ENCODE measurements at places on chromosomes 3 and 15. TPM values are rescaled to one million over a fixed set of nuclear protein-coding genes. Genes with fewer than 3 reads are reported as not detected.
A peak's percentile ranks its signal among the peaks of the same experiment; 100 is the strongest.

DNA sequence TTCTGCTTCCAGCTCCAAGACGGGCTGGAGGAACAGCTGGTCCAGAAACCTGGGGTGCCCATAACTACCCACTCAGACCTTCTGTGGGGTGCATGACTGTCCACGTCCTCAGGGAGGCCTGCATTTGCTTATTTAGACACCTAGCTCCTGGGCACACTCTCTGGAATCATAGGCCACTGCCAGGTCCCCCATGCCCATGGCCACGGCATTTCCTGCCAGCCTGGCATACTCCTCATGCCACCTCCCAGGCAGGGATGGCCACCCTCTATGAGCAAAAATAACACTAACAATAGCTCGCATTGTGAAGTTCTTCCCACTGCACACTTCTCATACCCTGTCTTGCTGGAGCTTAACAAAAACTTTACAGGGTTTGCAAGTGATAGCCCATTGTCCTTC lies 166.9 kb upstream of the TPM1 start:
- no peaks in the 10 kb centered on the region for H3K27me3 ChIP-seq
- no peak overlapping the region for H3K4me3 ChIP-seq
- H3K27ac ChIP-seq: no peak overlapping the region
- no peaks in the 10 kb centered on the region for H3K4me1 ChIP-seq

GRCh38 chr3:97269202-97269601 lies 454.8 kb downstream of the EPHA6 start:
- DNase-seq: no peak
- no peak overlapping the region for H3K27ac ChIP-seq
- no peak overlapping the region for H3K4me3 ChIP-seq

- H3K36me3 ChIP-seq: no peaks in the 10 kb centered on the region
- H3K4me3 ChIP-seq: no peak overlapping the region
- H3K27ac ChIP-seq: no peak overlapping the region
- no peaks in the 10 kb centered on the region for H3K27me3 ChIP-seq
- H3K4me1 ChIP-seq: no peaks in the 10 kb centered on the region
- DNase-seq: no peak
Observed at GRCh38 chr15:32763295-32763694, 45.5 kb downstream of the GREM1 start.

GRCh38 chr15:39488516-39488915 lies 92.4 kb upstream of the THBS1 start:
- no peaks in the 10 kb centered on the region for H3K36me3 ChIP-seq
- no peak overlapping the region for H3K4me3 ChIP-seq
- no peak for DNase-seq
- no peak overlapping the region for H3K27ac ChIP-seq
- no peaks in the 10 kb centered on the region for H3K27me3 ChIP-seq

- H3K4me3 ChIP-seq: no peak overlapping the region
- no peaks in the 10 kb centered on the region for H3K27me3 ChIP-seq
- no peak for DNase-seq
- no peaks in the 10 kb centered on the region for H3K4me1 ChIP-seq
- H3K27ac ChIP-seq: no peak overlapping the region
Observed at GRCh38 chr3:31573036-31573779, 40.5 kb downstream of the STT3B start.

GRCh38 chr3:146521394-146521793 lies 23.0 kb downstream of the PLSCR1 start:
- DNase-seq: no peak
- H3K27ac ChIP-seq: no peak overlapping the region
- H3K27me3 ChIP-seq: no peaks in the 10 kb centered on the region

DNA sequence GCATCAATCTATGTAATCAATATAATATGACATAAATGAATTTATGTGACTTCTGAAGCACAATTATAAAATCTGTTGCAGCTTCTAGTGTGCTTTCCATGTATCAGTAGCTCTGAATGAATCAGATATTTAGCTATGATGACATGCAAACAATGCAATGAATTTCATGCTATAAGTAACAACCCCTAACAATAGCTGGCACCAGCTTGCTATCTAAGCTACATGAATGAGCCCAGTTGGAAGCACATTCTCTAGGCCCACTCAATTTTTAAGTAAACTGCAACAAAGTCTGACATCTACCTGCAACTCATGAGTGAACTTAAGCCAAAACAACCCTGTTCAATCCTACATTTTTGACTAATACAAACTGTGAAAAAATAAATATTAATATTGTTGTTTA lies 507.3 kb upstream of the ROBO1 start:
- no peaks in the 10 kb centered on the region for H3K4me1 ChIP-seq
- no peaks in the 10 kb centered on the region for H3K36me3 ChIP-seq
- DNase-seq: no peak
- H3K27me3 ChIP-seq: no peaks in the 10 kb centered on the region
- no peak overlapping the region for H3K4me3 ChIP-seq

DNA sequence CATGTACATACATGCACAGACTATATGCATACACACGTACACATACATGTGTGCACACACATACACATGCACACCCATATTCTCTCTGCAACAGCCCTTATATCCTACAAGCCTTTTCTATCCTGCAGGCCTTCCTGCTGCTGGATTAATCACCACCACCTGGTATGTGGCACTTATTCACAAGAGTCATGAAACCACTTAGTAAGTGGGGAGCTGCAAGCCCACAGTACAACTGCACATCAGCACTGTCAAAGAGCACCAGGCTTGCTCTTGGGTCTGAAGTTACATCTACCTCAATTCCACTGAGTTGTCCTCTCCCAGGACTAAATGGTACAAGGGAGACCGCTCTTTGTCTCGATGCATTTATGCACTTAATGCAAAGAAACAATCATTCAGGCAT lies 233.2 kb downstream of the KLF13 start:
- no peak for DNase-seq
- H3K27me3 ChIP-seq: no peaks in the 10 kb centered on the region
- no peak overlapping the region for H3K4me3 ChIP-seq

DNA sequence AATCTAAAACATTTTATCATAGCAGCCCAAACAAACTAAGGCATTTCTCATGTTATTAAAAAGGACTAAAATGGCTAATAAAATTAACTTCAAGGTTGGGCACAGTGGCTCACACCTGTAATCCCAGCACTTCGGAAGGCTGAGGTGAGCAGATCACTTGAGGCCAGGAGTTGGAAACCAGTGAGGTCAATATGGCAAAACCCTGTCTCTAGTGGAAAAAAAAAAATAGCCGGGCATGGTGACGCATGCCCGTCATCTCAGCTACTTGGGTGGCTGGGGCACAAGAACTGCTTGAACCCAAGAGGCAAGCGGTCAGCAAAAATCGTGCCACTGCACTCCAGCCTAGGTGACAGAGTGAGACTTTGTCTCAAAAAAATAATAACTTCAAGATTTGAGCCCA lies 110.2 kb downstream of the NR2E3 start:
- H3K27ac ChIP-seq: no peak overlapping the region
- no peaks in the 10 kb centered on the region for H3K36me3 ChIP-seq
- H3K4me1 ChIP-seq: no peaks in the 10 kb centered on the region
- H3K4me3 ChIP-seq: no peak overlapping the region

DNA sequence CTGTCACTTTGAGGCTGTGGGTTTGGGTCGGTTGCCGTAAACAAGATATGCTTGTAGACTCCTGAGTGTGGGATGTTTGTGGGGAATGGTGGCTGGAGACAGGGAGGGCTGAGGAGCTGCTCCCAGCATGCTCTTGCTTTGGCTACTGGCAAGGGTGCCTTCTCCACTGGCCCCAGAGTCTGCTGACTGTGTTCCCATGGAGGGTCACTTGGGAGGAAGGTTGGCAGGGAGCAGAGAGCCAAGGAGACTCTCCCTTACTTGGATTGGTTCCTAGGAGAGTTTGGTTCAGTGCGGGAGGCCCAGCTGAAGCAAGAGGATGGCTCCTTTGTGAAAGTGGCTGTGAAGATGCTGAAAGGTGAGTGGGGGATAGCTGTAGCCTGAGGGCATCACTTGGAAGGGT lies 11.8 kb downstream of the TYRO3 start:
- H3K4me1 ChIP-seq: no peaks in the 10 kb centered on the region
- H3K4me3 ChIP-seq: no peak overlapping the region
- H3K27ac ChIP-seq: no peak overlapping the region
- H3K36me3 ChIP-seq: no peaks in the 10 kb centered on the region
- H3K27me3 ChIP-seq: no peaks in the 10 kb centered on the region
- DNase-seq: no peak

DNA sequence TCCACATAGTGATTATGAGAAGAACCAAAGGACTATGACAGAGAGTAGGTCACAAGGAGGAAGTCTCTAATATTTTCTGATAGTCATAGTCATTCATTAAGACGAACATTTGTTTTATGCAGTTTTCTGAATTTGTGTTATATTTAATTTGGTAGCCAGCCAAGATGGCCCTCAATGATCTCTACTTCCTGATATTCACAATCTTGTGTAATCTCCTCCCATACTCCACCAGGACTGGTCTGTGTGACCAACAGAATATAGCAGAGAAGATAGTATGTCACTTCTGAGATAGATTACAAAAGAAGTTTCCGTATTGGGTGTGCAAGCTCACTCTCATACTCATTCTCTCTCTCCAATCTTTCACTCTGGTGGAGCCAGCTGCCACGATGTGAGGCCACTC lies 30.8 kb downstream of the HLTF start:
- no peaks in the 10 kb centered on the region for H3K27me3 ChIP-seq
- H3K4me1 ChIP-seq: no peaks in the 10 kb centered on the region
- H3K36me3 ChIP-seq: peaks cover 29% of the 10 kb centered on the region
- no peak for DNase-seq

DNA sequence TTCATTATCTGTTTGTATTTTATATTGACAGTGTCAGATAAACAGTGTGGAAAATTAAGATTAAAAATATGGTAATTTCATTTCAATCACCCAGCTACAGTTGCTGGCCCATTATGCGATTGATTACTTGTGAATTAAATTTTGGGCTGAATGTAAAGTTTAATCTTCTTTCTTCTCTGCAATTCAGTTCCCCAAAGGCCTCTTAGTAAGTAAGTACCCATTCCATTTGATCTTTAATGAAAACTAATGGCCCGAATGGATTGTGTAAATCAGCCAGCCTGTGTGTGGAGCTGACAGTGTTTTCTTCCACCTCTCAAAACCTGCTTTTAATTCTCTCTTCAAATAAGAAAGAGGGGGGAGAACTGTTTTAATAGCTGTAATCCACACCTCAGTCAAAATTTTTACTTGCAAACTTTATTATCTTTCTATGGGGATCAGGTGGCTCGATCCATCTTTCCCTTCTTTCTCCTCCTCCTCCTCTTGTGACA lies 307.1 kb downstream of the IL20RB start:
- H3K4me3 ChIP-seq: no peak overlapping the region
- H3K27ac ChIP-seq: no peak overlapping the region

GRCh38 chr3:46318207-46318927 lies 35.5 kb upstream of the CCR2 start:
- no peak overlapping the region for H3K4me3 ChIP-seq
- DNase-seq: no peak
- no peaks in the 10 kb centered on the region for H3K36me3 ChIP-seq
- no peak overlapping the region for H3K27ac ChIP-seq

DNA sequence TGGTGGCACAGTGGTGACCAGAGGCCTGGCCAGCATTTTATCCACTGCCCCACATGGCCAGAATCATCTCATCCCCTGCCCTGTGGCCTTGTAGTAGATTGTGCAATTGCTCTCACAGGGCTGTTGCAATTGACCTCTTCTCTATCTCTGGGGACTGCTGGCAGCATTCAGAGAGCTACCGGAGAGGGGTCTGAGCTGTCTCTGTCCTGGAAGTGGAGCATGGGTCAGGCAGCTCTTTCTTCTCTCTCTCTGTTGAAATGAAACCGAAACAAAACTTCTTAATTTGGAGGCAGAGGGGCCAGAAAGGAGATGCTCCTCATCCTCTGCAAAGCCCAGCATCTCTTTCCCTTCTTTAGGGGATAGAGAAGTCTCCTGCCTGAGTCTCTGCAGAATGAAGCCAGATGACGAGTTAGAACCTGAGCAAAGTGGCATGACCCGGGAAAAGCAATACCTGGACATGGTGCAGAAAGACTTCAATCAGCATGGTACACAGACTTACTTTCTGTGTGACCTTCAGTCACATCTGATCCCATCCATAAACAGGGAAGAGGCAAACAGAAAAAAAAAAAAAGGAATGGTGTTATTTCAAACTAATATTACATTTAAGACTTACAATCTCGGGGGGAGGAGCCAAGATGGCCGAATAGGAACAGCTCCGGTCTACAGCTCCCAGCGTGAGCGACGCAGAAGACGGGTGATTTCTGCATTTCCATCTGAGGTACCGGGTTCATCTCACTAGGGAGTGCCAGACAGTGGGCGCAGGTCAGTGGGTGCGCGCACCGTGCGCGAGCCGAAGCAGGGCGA lies 144.5 kb upstream of the BCL6 start:
- H3K27me3 ChIP-seq: no peaks in the 10 kb centered on the region
- peak overlapping the region; percentile 37 for H3K27ac ChIP-seq
- no peaks in the 10 kb centered on the region for H3K4me1 ChIP-seq

- H3K4me1 ChIP-seq: no peaks in the 10 kb centered on the region
- no peak overlapping the region for H3K27ac ChIP-seq
- H3K27me3 ChIP-seq: no peaks in the 10 kb centered on the region
Observed at GRCh38 chr15:75616766-75617165, 8.8 kb downstream of the SNUPN start.

GRCh38 chr3:41173926-41174885 lies 25.1 kb upstream of the CTNNB1 start:
- H3K4me1 ChIP-seq: no peaks in the 10 kb centered on the region
- H3K27ac ChIP-seq: no peak overlapping the region
- no peak for DNase-seq
- H3K36me3 ChIP-seq: no peaks in the 10 kb centered on the region
- H3K4me3 ChIP-seq: no peak overlapping the region
- no peaks in the 10 kb centered on the region for H3K27me3 ChIP-seq

- no peaks in the 10 kb centered on the region for H3K27me3 ChIP-seq
- H3K4me1 ChIP-seq: peaks cover 50% of the 10 kb centered on the region
- DNase-seq: no peak
- H3K4me3 ChIP-seq: no peak overlapping the region
Observed at GRCh38 chr3:52197499-52197841, 490 bp upstream of the ALAS1 start.

Gene IQCB1
- total RNA-seq: 22.9 TPM

Gene NR1I2
- 0.55 TPM for total RNA-seq

Gene AADACL2
- not detected for total RNA-seq

Gene BNC1
- total RNA-seq: 0.17 TPM

Gene CLSTN2
- total RNA-seq: 17.8 TPM

Gene SOX14
- not detected for total RNA-seq

Gene MCF2L2
- 39.3 TPM for total RNA-seq

Gene ARPP21
- total RNA-seq: not detected

Gene STRA6
- 1.3 TPM for total RNA-seq

Gene FAM162A
- 71.5 TPM for total RNA-seq

Gene ENTPD3
- total RNA-seq: 0.33 TPM

Gene GASK1A
- total RNA-seq: 4.6 TPM

Gene CFAP91
- total RNA-seq: 10.1 TPM

Gene UTS2B
- not detected for total RNA-seq

Gene ADGRG7
- total RNA-seq: not detected
